C1 segment of cervical spinal cord (tissue), 14 donors: ENCODE measurements at places on chromosomes 16 and 17.

GRCh38 chr17:40068129-40068581 is 5.4 kb downstream of the THRA start:
- no peak for DNase-seq

GRCh38 chr16:15783985-15784384 is 72.8 kb downstream of the MYH11 start:
- no peak for DNase-seq

GRCh38 chr16:56072096-56072495 is 119.2 kb upstream of the GNAO1 start:
- no peak for DNase-seq

- no peak for DNase-seq
Observed at GRCh38 chr16:27114006-27114405, 47.3 kb downstream of the C16orf82 start.

GRCh38 chr16:19294156-19294649 is 8.7 kb downstream of the CLEC19A start:
- no peak for DNase-seq

DNA sequence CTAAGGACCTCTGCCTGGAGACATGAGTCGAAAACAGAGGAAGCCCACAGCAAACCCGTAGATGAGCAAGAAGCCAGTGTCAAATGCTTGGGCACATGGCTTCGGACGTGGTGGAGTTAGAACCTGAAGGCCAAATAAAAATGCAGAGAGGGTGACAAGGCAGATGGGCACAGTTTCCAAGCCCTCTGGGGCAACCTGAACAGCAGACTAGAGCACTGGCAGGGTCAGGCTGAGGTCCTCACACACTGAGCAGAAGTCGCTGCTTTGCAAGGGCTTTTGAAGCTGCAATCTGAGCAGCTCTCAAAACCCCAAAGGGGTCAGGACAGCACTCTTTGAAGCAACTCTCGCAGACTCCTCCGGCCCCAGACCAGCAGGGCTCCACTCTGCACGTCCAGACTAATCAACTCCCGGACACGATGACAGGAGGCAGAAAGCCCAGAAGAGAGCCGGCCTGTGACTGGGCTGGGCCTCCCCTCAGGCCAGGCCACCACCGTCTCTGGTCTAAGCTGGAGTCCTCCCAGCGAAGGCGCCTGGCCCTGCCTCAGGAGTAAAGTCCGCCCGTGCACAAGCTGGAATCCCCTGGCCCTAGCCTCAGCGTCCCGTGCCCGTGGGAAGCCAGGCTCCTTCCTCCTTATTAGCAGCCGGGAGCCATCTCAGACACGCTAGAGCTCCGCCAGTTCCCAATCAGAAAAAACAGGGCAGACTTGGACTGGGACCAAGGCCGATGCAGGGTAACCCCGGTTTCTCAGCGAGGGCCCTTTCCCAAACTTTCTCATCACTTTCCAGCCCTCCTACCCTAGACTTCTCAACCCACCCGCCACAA is 924 bp downstream of the SMARCD2 start:
- peak; percentile 42 for DNase-seq

DNA sequence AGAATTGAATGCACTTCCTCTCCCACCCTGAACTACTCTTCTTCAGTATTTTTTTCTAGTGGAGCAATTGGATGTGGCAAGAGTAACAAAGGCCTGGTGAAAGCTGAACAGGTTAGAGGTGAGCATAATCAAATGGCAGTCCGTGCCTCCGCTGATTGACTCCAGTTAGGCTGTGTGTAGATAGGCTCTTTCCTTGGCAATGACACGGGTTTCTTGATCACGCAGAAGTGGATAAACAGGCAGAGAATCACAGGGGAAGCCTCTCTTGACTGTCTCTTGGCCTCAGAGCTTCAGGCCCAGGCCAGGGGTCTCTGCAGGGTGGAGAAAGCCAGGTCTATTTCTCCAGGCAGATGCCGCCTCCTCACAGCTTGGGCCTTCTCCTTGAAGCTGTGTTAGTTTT is 4.2 kb downstream of the CD300LB start:
- DNase-seq, result no peak

DNA sequence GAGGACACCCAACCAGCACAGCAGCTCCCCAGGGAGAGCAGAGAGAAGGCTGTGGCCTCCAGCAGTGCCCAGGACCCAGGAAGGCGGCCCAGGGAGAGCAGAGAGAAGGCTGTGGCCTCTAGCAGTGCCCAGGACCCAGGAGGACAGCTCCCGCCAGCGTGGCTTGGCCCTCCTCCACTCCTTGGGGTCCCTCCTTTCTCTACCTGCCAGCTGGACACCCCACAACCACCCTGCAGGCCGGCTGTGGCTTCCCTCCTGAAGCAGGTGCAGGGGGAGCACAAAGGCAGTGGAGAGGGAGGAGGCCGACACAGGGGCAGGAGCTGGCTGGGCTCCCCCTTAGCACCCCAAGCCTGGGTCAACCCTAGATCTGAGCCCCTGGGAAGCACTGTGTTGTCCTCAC is 54.1 kb upstream of the FASN start:
- no peak for DNase-seq

GRCh38 chr16:72898216-72898825 is 149.6 kb downstream of the ZFHX3 start:
- no peak for DNase-seq

- no peak for DNase-seq
Observed at GRCh38 chr17:34254146-34254545, 939 bp upstream of the CCL2 start.

DNA sequence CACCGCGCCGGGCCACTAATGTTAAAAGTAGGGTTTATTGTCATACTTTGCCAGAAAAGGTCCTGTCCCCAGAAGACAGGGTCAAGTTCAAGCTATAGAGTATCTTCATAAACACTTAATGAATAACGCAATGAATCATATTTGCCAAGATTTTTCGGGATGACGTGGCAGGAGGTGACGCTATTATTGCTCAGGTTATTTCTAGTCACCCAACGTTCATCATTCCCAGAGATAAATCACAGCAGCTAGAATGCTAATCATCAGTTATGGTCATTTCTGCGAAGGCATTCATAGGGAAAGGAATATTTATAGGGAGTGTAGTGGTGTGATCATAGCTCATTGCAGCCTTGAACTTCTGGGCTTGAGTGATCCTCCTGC is 2.0 kb downstream of the TMC5 start:
- DNase-seq, result no peak

DNA sequence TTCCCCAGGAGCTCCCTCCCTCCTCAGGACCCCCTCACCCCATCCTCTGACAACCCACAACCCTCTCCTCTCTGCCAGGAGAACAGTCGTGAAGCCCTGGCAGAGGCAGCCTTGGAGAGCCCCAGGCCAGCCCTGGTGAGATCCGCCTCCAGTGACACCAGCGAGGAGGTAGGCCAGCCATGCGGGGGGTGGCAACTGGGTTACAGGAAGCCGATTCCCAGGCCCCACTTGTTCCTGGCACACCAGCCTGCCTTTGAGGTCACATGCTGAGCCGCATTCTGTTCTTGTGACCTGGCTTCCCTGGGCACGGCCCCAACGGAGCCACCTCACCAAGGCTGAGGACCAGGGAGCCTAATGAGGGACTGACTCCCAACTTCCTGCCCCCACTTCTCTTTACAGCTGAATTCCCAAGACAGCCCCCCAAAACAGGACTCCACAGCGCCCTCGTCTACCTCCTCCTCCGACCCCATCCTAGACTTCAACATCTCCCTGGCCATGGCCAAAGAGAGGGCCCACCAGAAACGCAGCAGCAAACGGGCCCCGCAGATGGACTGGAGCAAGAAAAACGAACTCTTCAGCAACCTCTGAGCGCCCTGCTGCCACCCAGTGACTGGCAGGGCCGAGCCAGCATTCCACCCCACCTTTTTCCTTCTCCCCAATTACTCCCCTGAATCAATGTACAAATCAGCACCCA is 7.9 kb downstream of the NAT9 start:
- DNase-seq, result peak; percentile 72

- peak; percentile 3 for DNase-seq
Observed at GRCh38 chr16:79037521-79038373, 562.8 kb downstream of the MAF start.

DNA sequence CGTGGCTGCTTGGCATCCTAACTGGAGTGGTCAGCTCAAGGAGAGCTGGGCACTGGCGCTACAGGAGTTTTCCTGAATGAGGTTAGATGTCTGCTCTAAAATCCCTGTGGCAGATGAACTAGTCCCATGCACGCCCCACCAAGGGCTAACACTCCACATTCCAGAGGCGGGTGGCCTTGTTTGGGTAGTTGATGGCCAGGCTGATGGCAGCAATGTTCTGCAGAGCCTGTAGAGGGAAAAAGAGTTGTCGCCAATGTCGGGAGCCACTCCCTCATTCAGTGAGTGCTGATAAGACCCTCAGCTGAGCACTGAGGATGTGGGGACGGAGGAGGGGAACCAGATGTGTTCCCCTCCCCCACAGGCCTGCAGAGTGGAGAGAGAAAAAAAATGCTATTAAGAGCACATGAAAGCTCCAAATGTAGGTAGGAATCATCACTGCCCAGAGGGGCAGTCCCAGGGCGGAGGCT is 42.5 kb upstream of the ATP2A3 start:
- no peak for DNase-seq

GRCh38 chr17:77592106-77592865 is 366.2 kb upstream of the TNRC6C start:
- no peak for DNase-seq

- no peak for DNase-seq
Observed at GRCh38 chr17:74329378-74329777, 3.4 kb downstream of the KIF19 start.

DNA sequence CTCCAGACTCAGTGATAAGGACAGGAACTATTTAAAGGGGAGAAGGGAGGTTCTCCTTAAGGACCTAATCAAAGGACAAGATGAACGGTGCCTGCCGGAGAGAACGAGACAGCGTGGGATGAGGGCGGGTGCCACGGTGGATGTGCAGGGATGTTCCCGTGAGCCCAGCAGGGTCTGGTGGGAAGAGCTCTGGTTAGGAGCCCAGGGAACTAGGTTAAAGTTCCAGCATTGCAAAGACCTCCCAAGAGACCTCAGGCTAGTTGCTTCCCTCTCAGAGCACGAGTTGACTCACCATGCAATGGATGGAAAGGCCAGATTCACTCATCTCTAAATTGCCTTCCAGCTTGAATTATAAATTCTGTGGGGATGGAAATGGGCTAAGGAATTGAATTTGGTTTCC is 14.7 kb downstream of the CCR7 start:
- DNase-seq, result no peak

GRCh38 chr17:78991906-78992532 is 12.3 kb upstream of the LGALS3BP start:
- no peak for DNase-seq

DNA sequence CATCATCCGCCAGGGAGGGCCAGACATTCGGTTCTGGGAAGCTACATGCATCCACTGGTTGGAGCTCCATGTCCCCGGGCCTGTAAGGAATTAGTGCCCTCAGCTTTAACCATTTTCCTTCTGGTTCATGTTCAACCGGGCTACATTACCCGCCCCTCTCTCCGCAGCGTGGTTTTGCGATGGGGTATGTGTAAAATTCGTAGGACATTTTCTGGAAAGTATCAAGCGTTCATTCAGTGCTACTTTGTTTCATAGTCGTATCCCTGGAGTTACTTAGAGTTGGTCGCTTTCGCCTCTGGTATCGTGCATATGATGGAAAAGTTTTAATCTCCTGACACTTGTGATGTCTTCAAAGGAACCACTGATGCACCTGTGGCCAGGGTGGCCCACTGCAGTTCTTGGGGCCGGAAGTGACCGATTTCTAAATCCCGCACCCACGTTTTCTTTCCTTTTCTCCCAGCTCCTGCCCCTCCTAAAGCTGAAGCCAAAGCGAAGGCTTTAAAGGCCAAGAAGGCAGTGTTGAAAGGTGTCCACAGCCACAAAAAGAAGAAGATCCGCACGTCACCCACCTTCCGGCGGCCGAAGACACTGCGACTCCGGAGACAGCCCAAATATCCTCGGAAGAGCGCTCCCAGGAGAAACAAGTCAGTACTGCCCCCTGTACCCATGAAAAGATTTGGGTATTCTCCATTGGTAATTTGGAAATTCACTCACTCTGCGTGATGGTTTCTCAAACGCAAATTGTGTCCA is 637 bp downstream of the RPL23A start:
- no peak for DNase-seq

DNA sequence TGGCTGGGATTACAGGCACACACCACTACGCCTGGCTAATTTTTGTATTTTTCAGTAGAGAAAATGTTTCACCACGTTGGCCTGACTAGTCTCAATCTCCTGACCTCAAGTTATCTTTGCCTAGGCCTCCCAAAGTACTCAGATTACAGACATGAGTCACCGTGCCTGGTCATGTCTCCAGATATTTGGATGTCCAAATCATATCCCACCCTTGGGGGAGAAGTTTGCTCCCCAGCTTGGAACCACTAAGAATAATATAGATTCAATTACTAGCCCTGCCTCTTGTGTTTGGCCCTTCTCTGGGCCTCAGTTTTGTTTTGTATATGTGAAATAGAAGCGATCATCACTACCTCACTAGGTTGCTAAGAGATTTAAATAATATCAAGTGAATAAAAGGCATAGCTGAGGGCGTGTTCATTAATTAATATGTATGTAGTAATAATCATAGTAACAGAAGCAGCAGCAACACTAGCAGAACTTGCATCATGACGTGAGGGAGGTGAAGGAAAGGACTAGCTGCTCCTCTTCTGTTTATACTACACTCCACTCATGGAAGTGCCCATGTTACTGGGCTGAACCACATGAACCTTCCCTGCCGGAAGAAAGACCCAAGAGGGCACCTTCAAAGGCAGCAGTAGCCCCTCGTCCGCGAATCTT is 253.6 kb upstream of the XYLT1 start:
- DNase-seq, result no peak

GRCh38 chr16:21946889-21947635 is 6.1 kb upstream of the UQCRC2 start:
- DNase-seq, result no peak

- no peak for DNase-seq
Observed at GRCh38 chr17:17789828-17790636, 46.8 kb downstream of the SREBF1 start.

- DNase-seq, result no peak
Observed at GRCh38 chr17:79931817-79932309, 92.6 kb upstream of the CBX4 start.

GRCh38 chr16:7765079-7765550 is 432.5 kb downstream of the RBFOX1 start:
- DNase-seq, result no peak

DNA sequence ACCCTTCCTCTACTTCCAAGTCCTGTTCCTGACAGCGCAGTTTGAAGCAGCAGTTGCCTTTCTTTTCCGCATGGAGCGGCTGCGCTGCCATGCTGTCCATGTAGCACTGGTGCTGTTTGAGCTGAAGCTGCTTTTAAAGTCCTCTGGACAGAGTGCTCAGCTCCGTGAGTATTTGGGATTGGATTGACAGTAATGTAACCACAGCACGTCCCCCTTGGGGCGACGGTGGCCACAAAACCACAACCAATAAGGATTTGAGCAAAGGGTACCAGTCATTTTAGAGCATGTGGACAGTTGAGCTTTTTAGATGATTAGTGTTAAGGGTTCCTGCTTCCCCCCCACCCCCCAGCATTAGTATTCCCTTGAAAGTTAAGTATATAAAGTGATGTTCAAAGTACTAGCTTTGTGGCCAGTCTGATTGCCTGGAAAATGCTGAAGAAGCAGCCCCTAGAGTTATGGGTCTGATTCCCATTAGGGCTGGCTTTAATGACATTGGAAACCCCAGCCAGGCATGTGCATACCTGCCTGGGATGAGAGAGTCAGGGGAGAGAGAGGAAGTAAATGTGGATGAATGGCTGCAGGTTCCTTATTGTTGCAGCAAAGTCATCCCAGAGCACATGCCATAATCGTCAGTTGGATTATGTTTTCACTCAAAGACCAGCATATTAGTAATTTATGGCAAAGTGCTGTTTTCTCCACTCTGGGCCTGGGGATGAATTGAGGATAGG is 31.6 kb upstream of the SLC12A3 start:
- DNase-seq, result no peak

GRCh38 chr16:17654571-17654970 is 183.8 kb upstream of the XYLT1 start:
- DNase-seq, result no peak
